ENCODE measurements at places on chromosomes 16 and 17.

- DNase-seq: peak; percentile 66
Observed at GRCh38 chr16:83952940-83953795, at the start of gene OSGIN1. TSS of gene OSGIN1 (plus strand) at chr16:83953240. CDS start at chr16:83957672, 4,432 bp downstream.

DNA sequence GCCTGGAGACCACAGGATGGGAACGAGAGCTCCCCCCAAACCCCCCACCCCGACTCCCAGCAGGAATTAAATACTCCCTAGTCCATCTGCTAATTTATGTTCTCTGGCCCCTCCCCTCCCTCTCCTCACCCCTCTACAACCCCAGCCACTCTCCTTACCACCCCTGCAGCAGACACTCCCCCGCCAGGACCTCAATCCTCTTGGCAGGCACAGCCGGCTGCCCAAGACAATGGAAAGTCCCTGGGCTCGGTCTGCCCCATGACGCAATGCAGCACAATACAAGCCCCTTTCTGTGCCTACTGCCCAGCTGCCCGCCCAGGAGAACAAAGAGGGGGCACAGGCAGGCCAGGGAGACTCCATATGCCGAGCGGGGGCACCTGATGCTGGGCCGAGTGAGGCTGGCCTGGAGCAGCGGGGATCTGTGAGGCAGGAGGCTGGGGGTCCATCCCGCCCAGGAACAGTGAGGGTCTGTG, 30.3 kb upstream of the CDC42EP4 start:
- no peak for DNase-seq

DNA sequence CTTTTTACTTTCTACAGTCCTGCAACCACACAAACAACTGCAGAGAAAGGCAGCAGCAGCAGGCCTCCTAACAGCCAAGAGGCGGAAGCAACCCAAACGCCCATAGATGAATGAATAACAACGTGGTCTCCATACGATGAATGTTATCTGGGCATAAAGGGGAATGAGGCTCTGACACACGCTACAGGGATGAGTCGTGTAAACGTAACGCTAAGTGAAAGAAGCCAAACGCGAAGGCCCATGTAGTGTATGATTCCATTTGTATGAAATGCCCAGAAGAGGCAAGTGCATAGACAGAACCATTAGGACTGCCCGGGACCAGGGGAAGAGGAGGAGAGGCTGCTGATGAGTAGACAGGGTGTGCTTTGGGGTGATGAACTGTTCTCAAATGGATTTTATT, 94.8 kb upstream of the DNAH17 start:
- no peak for DNase-seq

GRCh38 chr17:66633317-66633965, 201.5 kb upstream of the CACNG5 start:
- DNase-seq: peak; percentile 35

DNA sequence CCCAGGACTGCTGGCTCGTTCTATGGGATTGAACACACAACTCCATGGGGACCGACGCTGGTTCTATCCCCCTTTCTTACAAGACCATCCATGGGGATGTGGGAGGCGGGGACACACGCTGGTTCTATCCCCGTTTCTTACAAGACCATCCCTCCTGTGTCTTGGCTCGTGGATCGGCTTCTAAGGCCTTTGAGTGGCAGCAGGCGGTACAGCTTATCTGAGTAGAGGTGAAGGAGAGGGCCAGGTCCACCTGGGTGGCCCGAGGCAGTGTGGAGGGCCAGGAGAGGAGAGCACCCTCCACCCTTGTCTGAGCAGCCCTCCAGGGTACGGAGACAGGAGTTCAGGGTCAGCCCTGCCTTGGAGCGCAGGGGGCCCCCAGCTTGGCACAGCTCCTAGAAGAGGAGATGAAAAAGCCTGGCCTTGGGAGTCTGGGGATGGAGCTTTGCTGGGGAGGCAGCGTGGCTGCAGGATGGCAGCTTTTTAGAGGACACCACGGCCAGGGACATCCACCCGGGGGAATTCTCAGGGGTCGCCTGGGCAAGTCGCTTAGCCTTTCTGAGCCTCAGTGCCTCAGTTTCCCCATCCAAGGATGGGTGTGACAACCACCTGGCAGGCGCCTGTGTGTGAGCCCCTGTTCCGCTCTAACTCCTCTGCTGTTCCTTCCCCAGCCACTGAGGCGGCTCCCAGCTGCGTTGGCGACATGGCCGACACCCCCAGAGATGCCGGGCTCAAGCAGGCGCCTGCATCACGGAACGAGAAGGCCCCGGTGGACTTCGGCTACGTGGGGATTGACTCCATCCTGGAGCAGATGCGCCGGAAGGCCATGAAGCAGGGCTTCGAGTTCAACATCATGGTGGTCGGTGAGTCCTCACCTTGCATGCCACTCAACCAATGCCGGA, 341.0 kb downstream of the SEC14L1 start:
- no peak for DNase-seq

- no peak for DNase-seq
Observed at GRCh38 chr17:20930081-20930760, 112.6 kb downstream of the USP22 start.

DNA sequence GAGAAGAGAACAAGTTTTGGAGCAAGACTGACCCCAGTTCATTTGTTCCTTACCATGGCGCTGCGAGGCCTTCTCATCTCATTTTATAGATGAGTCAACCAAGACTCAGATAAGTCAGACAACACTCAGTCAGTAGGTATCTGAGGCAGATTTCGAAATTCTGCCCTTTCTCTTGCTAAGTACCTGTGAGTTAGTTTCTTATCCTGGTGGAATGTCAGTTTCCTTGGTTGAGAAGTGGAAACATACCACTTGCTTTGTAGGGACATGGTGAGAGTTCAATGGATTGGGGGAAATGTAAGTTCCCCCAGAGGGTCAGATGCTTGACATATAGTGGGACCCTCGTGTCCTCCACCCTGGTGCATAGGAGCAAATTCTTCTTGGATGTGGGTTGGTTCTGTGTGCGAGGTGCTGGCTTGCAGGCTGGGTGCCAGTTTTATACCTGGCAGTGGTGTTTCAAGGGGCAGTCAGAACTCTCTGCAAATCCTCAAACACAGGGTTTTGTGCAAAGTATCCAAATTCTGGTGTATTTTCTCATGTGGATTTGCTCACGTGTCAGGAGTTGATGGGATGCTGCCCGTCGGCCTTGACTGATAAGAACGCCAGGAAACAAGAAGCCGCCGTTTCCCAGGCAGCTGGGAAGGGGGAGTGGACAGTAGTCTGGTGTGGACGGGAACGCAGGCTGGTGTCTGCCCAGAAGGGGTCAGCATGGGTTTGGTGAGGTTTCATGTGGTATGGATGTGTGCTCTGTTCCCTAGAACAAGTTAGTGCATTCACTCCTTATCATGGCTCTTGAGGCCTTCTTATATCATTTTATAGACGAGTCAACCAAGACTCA, 61.1 kb upstream of the CIBAR2 start:
- no peak for DNase-seq

GRCh38 chr17:1232786-1233185, 37.5 kb upstream of the BHLHA9 start:
- no peak for DNase-seq
